Renal pelvis (tissue), 12 donors: ENCODE measurements at places on chromosomes 12 and 14.

DNA sequence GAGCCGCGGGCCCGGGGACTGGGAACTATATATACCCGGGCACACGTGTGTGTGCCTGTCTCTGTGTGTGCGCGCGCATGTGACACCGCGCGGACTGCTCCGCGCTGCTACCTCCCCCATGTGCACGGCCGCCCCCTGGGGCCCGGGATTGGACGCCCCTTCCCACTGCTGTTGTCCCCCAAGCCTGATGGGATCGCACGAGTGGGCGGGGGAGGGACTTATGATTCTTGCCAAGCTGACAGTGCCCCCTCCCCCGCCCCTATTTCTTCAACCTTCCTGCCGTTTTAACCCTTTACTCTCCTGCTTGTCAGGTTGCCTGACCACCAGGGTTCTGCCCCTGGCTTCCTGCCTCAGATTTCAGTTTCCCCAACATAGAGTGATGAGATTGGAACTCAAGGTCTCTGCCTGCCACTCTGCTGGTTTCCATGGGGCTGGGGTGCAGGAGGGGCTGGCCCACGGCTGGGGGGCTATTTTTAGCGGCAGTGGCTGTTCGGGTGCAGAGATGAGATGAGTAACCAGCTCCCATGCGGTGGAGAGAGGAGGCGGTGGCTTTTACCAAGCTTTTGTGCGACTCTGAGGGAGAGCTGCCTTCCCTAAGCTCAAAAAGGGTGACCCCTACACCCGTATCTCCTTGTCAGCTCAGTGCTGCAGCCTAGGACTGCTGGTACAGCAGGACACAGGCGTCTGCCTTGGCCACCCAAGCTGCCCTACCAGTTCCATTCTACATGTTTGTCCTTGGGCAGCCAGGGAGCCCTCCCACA, at the start of gene DDN:
Gene DDN (minus strand): TSS at position 5 of the 761 bp plus-strand sequence. CDS start 88 bp downstream, outside the sequence.
- DNase-seq: no peak

- no peak for DNase-seq
These were observed 14.4 kb upstream of the CCER1 start for GRCh38 chr12:90969346-90969745.

GRCh38 chr12:48717252-48717695, 767 bp upstream of the CCNT1 start:
- peak; percentile 10 for DNase-seq

DNA sequence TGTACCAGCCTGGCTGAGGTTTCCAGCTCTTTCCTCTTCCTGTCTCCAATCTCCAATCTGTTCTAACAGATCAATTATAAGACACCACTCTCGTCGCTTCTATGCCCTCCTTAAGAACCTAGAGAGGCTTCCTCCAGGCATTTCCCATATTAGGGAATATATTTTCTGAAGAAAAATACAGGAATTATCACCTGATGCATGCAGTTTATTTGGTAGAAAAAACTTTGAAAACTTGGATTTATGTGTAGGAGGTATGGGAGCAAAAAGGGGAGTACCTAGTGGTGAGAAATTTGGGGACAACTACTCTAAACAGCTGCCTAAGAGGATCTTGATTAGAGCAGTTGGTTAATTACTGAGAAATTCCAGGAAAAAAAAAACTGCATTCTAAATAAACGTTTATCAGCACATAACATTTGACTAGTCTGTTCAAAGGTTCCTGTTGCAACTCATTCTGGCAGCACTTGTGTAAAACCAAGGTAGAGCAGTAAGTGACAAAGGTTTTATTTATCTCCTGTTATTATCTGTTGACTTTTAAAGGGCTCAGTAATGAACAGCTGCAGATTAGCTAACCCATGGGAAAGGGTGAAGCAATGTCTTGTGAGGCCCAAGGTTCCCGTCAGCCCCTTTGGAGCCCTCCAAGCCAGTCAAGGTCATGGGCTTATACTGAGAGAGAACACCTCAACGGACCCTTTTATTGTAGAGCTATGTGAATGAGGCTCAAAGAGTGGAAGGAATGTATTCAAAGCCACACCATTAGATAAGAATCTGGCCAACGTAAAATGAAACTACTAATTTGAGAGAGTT, 36.4 kb upstream of the NR1H4 start:
- no peak for DNase-seq

DNA sequence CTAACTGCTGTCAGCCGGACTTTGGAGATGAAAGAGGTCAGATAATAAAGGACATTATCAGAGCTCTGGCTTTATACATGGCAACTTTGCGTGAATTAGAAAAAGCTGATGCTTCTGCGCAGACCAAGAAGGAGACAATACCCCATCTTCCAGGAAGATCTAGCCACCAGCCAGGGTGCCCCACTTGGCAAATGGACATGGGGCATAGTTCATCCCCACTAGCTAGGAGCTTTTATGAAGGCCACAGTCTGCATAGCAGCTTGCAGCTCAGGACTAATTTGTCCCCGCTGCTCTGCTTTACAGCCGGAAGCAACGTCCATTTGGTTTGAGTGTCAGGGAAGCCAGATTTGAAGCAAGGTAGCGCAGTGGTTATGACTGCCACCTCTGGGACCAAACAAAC, 101.0 kb downstream of the TMEM132C start:
- DNase-seq: no peak

DNA sequence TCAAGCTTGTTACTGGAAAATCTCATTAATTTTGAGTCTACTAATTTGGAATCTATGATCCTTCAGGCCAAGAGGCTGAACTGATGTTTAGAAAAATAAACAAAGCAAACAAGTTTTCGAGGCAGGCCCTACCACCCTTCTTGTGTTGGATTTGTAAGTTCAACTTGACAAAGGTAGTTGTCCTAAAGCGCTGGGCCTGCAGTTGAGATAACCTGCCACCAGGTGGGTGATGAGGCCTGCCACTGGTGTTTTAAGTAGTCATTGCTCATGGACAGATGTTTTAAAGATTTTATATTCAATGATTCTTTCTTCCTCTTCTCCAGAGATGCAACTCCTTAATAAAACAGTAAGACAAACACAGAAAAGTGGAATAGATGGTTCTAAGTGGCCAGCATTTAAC, 19.4 kb downstream of the ACVRL1 start:
- DNase-seq: no peak

DNA sequence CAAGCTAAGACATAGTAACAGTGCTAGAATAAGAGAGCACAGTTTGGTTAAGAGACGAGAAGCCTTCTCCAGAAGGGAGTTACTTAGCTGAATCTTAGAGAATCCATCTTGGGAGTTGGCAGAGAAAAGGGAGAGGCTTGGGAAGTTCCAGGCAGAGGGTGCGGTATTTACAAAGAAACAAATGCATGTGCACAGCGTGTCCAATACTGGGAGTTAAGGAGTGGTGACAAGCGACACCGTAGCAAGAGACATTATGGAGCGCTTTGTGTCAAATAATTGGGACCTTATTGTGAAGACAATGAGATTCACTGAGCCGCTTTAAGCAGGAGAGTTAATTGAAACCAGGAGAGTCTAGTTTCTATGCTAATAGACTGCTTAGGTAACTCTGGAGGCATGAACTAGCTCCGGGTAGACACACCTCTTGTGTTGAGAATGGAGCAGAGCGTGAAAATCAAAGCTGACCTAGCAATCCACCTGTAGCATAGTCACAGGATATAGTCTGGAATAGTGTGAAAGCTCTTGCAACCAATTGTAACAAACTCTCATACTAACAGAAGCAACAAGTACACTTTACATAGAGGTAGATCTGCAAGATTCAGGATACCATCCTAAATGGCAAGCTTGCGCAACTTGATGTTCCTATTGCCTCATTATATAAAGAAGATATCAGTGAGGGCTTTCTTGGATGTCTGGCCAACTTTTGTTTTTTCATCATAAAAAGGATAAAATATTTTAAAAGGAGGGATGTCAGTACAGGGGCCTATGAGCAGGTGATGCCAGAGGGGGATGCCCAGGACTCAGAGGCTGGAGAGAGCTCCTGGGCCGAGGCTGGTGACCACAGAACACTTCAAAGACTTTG, 5.3 kb downstream of the ALDH1L2 start:
- no peak for DNase-seq

GRCh38 chr12:52082988-52083637, 3.6 kb downstream of the SMIM41 start:
- no peak for DNase-seq

DNA sequence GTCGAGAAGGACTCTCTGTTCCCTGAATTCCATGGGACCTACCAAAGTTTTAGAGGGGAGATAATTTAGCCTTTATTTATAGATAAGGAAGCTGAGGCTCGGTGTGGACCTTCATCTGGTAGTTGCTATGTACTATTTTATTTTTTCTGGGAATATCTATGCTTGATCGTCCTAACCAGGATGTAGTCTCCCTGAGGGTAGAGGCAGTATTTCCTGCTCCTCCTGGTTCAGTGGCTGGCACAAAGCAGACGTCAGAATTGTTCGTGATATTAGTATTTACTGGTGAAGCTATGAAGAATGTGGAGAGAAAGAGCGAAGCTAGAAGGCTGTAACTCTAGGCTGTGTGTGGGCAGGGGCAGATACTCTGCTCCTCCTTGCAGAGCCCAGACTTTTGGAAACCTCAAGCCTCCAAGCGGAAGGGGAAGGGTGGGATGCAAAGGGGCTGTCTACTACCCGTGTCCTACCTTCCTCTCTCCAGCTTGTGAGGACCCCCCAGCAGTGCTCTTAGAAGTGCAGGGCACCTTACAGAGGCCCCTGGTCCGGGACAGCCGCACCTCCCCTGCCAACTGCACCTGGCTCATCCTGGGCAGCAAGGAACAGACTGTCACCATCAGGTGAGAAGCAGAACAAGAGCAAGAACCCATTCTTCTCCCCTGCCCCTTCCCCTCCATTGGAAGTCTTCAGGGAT, 1.4 kb downstream of the LRP10 start:
- DNase-seq: no peak

GRCh38 chr14:104865081-104865630, at the start of gene CEP170B:
CEP170B (plus strand) TSS chr14:104865268; CDS start chr14:104868451, 3,183 bp downstream.
- DNase-seq: peak; percentile 20

- DNase-seq: peak; percentile 89
These were observed at the start of gene CNTN1 for GRCh38 chr12:40691913-40692764. CNTN1 (plus strand) TSS chr12:40692439.

- DNase-seq: no peak
These were observed 32.8 kb downstream of the CCDC91 start for GRCh38 chr12:28223025-28223554.

DNA sequence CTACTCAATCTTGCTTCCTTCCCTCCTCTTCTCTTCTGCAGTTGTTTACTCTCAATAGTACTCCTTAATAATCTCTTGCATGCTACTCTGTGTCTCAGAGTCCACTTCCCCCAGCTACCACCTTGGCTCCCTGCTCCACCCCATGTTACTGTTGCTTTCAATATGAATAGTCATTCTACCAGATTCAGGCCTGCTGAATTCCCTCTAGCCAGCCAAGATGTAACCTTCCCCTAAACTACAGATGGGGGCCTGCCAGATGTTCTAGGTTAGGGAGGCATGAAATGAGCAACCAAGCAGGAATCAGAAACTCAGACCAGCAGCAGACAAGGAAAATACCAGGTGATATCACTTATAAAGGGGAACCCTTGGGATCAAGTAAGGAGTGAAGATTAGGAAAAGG, 392.1 kb upstream of the DDHD1 start:
- DNase-seq: no peak

DNA sequence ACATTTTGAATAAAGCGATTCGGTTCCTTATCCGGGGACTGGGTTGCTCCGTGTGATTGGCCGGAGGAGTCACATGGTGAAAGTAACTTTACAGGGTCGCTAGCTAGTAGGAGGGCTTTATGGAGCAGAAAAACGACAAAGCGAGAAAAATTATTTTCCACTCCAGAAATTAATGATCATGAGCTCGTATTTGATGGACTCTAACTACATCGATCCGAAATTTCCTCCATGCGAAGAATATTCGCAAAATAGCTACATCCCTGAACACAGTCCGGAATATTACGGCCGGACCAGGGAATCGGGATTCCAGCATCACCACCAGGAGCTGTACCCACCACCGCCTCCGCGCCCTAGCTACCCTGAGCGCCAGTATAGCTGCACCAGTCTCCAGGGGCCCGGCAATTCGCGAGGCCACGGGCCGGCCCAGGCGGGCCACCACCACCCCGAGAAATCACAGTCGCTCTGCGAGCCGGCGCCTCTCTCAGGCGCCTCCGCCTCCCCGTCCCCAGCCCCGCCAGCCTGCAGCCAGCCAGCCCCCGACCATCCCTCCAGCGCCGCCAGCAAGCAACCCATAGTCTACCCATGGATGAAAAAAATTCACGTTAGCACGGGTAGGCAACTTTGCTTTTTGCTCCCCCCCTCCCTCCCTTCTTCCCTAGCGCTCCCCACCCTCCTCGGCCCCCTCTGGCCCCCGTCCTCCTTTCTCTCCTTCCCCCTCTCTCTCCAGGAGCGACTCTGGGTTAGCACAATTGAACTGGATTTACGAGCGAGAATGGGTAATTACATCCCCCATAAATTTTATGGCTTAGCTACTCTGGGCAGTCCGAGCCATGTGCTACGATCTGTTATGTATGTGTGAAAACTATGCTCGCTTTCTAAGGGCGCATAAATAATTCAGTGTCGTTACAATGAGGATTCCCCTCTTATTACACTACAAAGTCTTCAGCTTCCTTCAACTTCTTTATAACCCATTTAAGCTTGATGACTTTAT, at the start of gene HOXC4:
Gene HOXC4 (plus strand): TSS at position 85 of the 991 bp plus-strand sequence. CDS start 88 bp downstream, at position 173.
- peak; percentile 96 for DNase-seq

GRCh38 chr12:9648701-9649531, 20.6 kb upstream of the CLEC2D start:
- DNase-seq: no peak

GRCh38 chr12:47156167-47156736, 76.5 kb upstream of the AMIGO2 start:
- DNase-seq: no peak

- DNase-seq: no peak
These were observed 5.0 kb downstream of the PAX9 start for GRCh38 chr14:36666416-36667206.

GRCh38 chr14:20873370-20874177, 17.6 kb upstream of the RNASE3 start:
- DNase-seq: peak; percentile 61

GRCh38 chr12:14961466-14962152, at the start of gene ARHGDIB:
ARHGDIB (minus strand) TSS chr12:14961601; CDS start chr12:14950712, 10,889 bp downstream.
- no peak for DNase-seq

- peak; percentile 19 for DNase-seq
These were observed 43.4 kb upstream of the CFAP54 start for GRCh38 chr12:96445691-96446583.

- DNase-seq: no peak
These were observed 253.4 kb upstream of the SRRM4 start for GRCh38 chr12:118727979-118728366.

DNA sequence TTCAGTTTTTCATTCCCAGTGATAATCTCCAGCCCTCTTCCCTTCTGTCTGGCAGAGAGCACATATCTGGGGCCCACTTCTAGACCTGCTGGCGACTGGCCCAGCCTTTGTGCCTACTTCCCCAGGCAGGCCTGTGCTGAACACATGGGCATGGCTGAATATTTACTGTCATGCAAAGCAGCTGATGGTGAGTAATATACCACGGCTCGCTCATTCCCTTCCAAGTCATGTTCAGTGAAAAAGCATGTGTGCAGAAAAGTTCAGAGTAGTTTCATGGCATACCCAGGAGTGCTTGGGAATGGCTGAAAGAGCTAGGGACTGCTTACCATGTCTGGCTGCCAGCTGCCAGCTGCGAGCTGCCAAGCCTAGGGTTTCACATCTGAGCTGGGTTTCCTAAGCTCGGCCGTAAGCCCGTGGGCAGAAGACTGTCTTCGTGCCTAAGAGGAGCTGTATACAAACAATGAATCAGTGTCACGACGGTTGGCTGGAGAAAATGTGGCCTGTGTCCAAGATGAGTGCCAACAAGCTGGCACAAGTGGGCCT, 179.9 kb upstream of the PELI2 start:
- no peak for DNase-seq
